ENCODE measurements at places on chromosomes 7 and 10.

DNA sequence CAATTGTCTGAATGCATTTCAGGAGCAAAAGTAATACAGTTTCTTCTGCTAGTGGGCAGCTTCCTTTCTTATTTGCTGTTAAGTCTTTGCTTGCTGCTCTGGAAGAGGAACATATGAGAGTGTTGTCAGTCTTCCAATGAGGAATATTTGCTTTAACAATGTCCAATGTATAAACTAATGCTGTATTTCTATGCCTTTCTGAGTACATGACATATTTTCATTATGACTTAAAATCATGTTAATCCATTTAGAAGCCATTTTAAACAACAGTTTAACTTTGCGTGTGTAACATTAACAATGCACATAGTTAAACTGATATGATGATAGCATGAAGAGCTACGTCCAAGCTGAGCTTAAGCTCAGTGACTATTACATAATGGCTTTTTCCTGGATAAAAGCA lies 933.4 kb upstream of the GHITM start:
- DNase-seq, result no peak

- DNase-seq, result no peak
These were observed 322 bp upstream of the RAMP3 start for GRCh38 chr7:45157286-45157652.

DNA sequence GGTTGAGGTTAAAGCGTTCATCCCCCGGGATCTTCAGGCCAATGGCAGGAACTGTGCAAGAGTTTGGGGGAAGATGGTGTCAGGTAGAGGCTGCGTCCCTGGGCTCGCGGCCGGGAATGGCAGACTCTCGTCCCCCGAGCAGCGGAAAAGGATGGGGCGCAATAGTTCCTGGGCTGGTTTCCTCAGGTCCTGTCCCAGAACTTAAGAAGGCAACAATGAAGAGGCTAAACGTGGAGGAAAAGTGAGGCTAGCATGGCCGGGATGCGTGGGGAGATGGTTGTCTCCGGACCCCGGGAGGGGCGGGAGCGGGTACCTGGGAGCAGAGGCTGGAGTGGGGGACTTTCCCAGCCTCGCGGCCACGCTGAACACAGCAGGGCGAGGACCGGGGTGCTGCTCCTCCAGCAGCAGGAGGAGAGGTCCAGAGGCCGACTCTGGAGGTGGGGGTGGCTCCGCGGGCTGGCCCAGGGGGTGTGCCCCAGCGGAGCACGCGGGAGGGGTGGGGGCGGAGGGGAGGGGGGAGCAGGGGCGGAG lies 882 bp downstream of the IRF5 start:
- DNase-seq, result no peak

- DNase-seq, result no peak
These were observed 184.7 kb downstream of the DGKB start for GRCh38 chr7:14717816-14718215.

DNA sequence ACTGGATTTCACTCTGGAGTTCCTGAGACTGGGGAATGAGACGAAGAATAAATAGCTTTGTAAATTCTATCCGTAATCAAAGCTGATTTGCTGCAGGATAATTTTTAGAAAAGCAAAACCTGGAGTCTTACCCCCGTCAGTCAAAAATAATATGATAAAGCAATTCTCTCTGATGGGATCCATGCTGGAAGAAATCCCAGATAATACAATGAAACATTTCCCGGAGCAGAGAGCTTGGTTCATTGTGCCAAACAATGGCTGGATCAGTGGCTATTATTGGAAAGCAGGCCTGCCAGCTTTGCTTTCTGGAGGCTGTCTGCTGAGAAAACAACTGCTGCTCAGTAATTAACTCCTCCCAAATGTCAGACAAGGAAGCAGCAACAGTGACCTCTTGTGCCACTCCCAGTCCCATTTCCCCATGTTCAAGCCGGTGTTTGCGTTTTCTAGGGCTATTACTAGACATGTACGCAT lies 609.4 kb upstream of the PCDH15 start:
- DNase-seq, result no peak

GRCh38 chr7:114152314-114152938 lies 233.6 kb upstream of the PPP1R3A start:
- DNase-seq, result no peak

DNA sequence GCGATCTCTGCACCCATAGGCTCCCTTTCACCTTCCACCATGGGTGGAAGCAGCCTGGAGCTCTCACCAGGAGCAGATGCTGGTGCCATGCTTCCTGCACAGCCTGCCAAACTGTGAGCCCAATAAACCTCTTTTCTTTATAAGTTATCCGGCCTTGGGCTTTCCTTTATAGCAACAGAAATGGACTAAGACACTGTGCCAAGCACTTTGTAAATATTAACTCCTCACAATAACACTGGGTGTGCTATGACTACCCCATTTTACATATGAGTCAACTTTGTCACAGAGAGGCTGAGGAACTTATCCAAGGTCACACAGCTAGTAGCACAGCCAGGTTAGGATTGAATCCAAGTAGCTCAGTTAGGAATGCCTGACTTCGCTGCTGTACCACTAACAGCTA lies 79.7 kb upstream of the KCNMA1 start:
- DNase-seq, result no peak

- DNase-seq, result no peak
These were observed 87.8 kb downstream of the CCSER2 start for GRCh38 chr10:84416245-84416555.

GRCh38 chr10:110487411-110488331 lies 10.0 kb upstream of the DUSP5 start:
- DNase-seq, result no peak

DNA sequence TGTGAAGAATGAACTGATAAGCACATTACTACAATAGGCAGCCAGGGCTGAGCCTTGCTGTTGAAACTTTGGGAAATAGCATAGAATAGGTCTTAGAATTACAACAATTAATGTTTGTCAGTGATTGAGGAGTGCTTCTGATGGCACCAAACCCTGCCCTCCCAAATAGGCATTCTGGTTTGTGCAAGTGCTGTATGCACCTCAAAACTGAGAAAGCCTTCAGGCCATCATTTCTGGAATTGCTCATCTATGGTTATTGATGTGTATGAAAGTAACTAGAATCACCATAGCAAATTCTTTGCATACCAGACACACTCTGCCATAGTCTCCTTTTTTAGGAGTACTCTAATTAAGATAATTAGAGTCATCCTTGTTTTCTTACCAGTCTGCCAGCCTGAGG lies 585.0 kb upstream of the MBL2 start:
- DNase-seq, result no peak

DNA sequence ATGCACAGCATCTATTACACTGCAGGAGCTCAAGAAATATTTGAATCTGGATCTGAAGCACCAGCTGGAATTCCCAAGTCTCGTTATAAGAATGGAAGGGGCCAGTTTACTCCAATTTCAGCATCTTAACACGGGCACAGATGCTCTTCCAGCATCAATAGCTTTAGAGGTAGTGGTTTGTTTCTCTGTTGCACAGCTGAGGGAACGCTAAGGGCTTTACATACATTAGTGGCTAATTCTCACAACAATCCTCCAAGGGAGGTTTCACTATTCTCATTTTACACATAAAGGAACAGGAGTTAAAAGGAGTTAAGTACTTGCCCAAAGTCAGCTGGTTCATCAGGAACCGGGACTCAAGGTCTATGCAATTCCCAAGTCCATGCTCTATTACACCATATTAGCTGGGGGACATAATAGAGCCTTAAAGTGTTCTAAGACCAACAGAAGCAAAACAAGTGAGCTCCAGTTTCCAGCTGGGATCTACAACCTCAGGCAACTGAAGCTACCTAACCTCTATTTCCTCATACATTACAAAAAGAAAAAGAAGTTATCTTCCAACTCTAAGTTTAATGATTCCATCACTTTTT lies 9.9 kb downstream of the XPNPEP1 start:
- DNase-seq, result no peak

DNA sequence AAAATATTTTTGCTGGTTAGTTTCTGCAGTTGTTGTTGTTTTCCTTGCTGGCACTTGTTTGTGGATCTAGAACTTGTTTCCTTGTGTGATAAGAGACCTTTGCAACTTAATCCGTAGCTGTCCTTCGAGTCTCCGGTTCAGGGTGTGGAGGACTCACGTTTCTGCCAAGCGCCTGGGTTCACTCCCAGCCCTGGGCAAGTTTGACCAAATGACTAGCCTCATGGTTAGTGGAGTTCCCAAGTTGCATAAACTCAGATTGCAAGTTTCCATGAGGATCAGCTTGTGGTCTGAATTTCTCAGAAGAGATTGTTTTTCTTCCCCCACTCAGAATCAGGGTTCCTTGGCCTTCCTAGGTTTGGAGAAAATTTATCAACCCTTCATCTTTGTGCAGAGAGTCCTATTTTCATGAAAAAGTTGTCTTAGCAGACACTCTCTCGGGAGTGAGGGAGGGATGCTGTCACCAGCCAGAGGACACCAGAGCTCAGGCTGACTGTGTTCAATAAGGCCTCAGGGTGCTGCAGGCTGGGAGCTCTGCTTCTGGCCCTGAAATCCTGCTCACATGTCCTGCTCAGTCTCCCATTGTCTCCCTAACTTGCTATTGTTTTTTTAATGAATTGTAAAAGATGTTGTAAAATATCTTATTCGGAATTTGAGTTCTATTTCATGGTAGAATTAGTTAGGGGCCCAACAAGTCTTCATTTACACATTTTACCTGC lies 377.7 kb upstream of the KLF6 start:
- no peak for DNase-seq

DNA sequence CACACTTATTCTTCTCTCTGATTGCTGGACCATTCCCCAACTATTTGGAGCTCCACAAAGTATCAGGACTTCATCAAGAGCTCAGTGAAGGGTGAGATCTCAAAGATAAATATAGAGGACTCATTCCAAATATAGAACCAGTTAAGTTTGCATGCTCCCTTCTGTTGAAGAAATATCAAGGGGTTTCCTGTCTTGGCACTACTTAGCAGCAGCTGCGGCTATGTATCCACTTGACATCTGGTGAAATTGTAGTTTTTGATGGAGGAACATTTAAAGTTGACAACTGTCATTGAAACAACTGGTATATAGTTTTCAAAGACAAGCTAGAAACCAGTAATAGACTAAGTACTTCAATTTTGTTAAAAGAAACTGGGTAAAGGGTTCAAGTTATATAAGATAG lies 1.0 kb upstream of the SPAG6 start:
- DNase-seq, result no peak

DNA sequence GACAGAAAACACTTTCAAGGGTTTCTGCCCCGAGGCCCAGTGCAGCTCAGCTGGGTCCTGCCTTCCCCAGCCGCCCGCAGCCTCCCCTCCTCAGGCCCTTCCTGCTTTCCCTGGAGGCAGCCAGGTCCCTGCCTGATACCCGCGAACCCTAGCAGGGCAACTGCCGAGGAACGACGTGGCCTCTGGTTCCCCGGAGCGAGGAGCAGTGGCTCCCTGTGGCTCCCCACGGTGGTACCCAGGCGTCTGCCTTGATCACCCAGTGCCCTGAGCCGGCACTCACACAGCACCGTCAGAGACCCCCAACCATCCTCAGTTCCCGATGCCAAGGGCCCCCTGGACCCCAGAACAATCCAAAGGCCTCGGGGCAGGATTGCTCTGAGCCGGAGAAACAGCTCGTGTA lies 58.3 kb downstream of the CFAP46 start:
- no peak for DNase-seq

DNA sequence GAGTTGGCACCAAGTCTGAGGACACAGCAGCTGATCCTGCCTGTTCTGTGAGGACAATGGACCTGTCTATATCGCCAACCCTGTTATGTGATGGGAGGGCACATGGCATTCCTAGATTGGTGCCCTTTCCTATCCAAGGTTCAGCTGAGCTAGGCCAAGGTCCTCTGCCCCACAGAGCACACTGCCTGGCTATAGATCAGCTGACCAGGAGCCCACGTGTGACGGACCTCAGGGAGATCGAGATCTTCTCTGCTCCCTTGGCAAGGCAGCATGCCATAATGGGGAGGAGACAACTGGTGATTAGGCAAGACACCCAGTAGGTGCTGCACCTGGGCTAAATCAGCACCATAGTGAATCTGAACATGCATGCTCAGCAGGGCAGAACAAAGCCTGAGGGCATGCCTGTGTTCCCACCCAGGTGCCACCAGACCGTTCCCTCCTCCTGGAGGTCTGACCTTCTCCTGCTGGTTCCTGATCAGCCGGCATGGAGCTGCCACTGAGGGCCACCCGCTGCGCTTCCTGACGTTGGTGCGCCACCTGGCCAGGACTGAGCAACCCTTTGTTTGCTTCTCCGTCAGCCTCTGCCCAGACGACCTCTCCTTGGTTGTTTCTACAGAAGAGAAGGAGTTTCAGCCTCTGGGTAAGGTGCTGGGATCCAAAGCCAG lies 93.7 kb downstream of the WDFY4 start:
- no peak for DNase-seq

GRCh38 chr10:132395704-132396493 lies 1.1 kb upstream of the PWWP2B start:
- peak; percentile 20 for DNase-seq

DNA sequence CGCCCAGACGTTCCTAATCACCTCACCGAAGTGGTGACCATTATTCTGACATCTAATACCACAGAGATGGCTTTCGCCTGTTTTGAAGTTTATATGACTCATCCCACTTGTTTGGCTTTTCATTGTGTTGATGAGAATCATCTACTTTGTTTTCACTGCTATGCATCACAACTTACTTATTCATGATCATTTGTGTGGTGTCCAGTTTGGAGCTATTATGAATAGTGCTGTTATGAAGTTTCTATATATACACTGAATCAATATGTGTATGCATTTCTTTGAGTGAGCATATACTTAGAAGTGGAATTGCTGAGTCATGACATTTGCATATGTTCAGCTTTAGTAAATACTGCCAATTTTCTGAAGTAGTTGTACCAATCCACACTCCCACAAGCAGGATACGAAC lies 38.6 kb upstream of the TNKS2 start:
- DNase-seq, result no peak

- DNase-seq, result no peak
These were observed 106.2 kb downstream of the ABCC2 start for GRCh38 chr10:99888622-99889021.

GRCh38 chr10:128069351-128070051 lies 56.7 kb downstream of the MKI67 start:
- peak; percentile 80 for DNase-seq

- DNase-seq, result no peak
These were observed 6.3 kb downstream of the TRPV5 start for GRCh38 chr7:142927085-142927745.

GRCh38 chr7:19026888-19027287 lies 90.5 kb downstream of the TWIST1 start:
- DNase-seq, result no peak

DNA sequence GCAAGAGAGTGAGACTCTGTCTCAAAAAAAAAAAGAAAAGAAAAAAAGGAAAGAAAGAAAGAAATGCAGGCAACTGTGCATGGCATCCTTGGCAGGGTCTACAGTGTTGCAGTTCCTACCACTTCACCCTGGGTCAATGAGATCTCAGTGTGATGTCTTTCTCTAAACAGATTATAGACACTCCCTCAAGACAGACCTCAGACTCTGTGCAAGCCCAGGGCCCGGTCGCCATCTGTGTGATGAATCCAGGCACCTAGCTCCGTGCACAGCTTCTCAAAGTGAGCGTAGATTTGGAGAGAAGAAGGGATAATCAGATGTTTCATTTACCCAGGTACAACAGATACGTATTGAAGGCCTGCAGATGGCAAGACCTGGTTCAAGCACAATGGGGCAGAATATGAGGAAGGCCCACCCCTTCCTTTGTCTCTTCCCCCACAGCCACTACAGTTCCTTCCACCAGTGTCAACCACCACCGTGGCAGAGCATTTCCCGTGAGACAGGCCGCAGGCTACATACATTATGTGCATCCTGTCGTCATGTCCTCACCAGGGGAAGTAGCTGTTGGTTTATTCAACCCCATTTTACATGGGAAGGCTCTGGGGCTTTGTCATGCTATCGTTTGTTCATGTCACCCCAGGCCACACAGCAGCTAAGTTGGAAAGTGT lies 471.7 kb upstream of the GALNT17 start:
- peak; percentile 28 for DNase-seq

- DNase-seq, result no peak
These were observed 100.5 kb downstream of the FGFR2 start for GRCh38 chr10:121497513-121498470.
